ENCODE measurements at places on chromosomes 5 and 9. TPM values are rescaled to one million over a fixed set of nuclear protein-coding genes. Genes with fewer than 3 reads are reported as not detected.

DNA sequence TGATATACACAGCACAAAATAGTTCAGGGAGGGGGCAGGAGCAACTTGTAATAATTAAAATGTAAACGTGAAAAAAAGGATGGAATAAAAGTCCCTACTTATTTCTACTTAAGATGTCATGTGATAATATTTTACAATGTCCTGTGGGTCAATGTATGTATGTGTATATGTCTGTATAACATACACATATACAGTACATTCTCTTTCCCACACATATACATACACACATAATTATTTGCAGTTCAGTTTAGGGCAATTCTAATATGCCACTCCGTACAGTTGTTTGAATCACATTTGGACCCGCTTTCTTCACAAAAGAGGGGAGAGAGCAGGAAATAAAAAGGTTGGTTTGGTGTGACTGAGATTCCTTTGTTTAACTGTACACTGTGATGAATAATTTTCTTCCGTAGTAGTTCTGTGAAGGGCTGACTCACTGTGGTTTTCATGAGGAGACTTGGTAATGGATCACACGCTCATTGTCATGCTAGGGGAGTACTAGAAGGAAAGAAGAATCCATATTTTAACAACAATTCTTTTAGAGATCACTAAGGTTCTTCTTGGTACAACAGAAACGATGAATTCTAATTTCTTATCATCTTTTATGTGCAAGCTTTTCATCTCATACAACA, 26.2 kb upstream of the ACOT12 start:
- H3K27ac ChIP-seq: peak overlapping the region; percentile 47
- H3K36me3 ChIP-seq: peaks cover 10% of the 10 kb centered on the region
- H3K4me3 ChIP-seq: no peak overlapping the region
- H3K4me1 ChIP-seq: peaks cover 8% of the 10 kb centered on the region

TEX48 gene
- not detected for total RNA-seq

FBP1 gene
- total RNA-seq: 6.0 TPM

- DNase-seq: no peak
- peaks cover 14% of the 10 kb centered on the region for H3K27me3 ChIP-seq
- H3K4me1 ChIP-seq: peaks cover 5% of the 10 kb centered on the region
- peaks cover 7% of the 10 kb centered on the region for H3K36me3 ChIP-seq
- no peak overlapping the region for H3K27ac ChIP-seq
Measured at GRCh38 chr9:37248651-37249163, 128.3 kb downstream of the ZCCHC7 start.

RALGPS1 gene
- total RNA-seq: 39.2 TPM

KCNT1 gene
- 0.16 TPM for total RNA-seq

Data from progenitor cell of endocrine pancreas (in vitro differentiated cells).